ACHN (cell line): ENCODE measurements at places on chromosomes 7 and 10.

DNA sequence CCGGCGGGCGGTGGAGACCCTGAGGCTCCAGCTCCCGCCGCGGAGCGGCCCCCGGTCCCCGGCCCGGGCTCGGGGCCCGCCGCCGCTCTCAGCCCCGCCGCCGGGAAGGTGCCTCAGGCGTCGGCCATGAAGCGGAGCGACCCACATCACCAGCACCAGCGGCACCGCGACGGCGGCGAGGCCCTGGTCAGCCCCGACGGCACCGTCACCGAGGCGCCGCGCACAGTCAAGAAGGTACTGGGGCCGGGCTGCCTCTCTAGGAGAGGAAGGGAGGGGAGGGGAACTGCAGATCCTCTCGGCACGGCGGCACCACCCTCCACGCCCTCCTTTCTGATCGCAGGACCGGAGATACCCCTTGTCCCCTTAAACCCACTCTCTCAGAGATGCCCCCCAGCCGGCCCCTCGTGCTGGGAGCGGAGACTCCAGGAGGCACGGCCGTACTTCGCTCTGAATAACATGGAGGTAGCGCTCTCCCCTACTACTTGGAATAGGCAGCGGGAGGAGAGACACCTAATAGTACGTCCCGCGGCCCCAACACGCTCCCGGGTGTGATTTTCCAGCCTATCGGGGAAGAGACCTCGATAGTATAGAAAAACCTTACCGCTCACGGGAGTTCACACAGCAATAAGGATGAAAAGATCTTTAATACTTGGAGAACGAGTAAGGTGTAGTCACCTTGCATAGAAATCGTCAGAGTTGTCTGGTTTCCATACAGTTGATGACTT, 538 bp downstream of the AHCYL2 start:
- DNase-seq = peak; percentile 61

DNA sequence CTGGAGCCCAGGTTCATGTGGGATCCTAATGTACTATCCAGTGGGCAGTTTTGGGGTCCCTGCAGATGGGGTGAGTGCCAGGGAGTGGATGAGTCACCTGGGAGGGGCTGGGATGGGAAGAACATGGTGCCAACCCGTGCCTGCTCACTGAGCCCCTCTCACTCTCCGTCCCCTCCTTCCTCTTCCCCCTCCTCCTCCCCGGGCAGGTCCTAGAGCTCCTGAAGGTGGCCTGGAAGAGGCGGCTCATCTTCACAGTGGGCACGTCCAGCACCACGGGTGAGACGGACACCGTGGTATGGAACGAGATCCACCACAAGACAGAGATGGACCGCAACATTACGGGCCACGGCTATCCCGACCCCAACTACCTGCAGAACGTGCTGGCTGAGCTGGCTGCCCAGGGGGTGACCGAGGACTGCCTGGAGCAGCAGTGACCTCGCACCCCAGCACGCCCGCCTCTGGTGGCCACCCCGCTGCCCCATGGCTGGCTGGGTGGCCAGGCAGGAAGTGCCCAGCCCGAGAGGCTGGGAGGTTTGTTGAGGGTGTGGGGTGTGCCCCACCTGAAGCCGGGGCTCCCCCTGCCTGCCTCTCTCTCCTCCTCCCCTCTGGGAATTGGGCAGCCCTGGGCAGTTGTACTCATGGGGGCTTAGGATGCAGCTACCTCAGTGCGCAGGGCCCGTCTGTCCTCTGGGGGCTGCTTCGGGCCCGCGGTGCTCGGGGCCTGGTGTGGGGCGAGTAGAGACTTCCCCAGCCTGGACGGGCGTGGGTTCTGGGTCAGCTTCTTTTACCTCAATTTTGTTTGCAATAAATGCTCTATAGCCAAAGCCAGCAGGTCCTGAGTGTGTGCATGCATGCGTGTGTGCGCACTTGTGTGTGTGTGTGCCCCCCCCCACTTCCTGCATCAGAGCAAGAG, 4.9 kb upstream of the UPK3B start:
- DNase-seq = peak; percentile 1

DNA sequence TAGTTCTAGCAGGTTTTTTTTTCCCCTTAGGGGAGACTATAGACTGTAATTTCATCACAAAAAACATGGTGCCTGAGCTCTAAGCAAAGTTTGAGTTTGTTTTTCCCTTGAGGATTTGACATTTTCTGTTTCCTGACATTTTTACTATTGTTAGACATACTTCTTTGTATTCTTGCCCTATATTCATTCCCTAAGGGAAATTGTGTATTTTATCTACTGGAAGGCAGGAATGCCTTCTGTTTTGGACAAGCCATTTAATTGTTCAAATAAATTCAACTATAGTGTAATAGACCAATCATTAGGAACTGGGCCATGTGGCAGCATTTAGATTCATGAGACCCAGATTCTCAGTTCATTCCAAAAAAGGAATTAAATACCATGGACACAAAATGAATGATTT, 335.0 kb downstream of the EXOC4 start:
- DNase-seq = no peak

GRCh38 chr10:123522702-123523312, 143.3 kb upstream of the GPR26 start:
- DNase-seq = no peak

- DNase-seq = peak; percentile 54
Observed at GRCh38 chr10:129877773-129878371, 86.2 kb downstream of the EBF3 start.

DNA sequence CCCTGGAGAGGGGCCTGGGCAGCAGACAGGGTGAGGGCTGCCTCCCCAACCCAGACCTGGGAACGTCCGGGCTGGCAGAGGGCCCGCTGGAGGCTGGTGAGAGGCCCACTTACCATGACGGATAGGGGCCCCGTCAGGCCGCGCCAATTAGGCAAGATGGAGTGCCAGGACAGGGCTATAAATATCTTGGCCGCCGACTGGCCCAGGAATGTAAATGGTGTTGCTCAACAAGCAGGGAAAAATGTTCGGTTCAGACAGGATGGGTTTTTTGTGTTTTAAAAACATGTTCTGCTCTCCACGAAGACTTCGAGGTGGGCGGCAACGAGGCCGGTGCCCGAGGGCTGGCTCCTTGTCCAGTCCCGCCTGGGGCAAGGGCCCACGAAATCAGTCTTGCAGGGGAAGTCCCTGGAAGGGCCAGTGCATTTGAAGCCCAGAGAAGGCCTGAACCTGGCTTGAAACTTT, 35.8 kb upstream of the ELN start:
- no peak for DNase-seq

GRCh38 chr10:131099028-131099726, 212.3 kb downstream of the TCERG1L start:
- DNase-seq = no peak

DNA sequence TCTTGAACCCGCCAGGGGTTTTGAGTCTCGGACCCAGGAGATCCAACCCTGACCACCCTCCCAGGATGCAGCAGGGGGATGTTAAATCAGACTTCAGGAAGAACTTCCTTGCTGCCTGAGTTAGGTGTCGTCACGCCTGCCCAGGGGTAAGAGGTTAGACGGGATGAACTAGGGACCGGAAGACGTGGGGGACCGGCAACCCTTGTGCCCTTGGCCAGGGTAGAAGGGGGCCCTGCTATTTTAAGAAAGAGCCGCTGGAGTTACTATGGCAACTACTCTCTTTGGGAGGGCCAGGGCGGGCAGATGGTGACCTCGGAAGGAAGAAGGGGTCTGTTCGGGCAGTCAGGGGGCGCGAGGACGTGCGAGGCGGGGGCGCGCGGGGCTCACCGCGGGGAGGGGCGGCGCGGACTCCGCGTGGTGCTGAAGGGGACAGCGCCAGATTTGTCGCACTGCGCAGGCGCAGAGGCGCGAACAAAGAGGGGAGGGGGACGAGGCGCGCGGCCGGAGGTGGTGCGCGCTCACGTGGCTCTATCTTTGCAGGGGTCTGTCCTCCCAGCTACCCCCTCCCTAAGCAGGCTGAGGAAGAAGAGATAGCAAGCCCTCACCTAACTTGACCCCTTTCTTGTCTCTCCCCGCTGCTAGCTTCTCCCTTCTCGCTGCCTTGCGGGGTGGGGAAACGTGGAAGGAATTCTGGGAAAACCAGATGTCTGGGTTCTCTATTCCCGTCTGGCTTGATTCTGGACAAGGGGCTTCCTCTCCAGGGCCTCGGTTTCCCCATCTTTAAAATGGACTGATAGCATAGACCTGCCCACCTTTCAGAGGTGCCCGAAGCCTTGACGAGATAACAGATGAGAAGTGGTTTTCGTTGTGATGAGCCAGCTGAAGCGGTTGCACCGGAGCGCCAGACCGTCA, 940 bp upstream of the PSD start:
- peak; percentile 54 for DNase-seq

DNA sequence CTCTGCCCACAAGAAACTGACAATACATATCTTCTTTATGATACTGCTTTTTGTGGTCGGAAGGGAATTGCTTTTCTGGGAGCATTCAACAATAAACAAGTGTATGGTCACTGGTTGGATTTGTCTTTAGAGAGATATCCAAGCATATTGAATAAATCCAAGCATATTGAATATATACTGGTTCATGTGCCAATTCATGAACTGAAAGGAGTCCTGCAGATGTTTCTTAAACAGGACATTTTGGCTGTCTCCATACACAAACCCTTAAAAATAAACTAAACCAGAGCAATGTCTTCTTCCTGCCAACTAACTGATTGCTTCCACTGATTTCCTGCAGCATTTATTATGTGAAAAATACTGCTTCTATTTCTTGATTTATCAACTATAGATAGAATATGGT, 173.9 kb downstream of the FOXP2 start:
- DNase-seq = no peak

- no peak for DNase-seq
Observed at GRCh38 chr7:70068531-70068930, 470.3 kb downstream of the AUTS2 start.

GRCh38 chr10:132518572-132519381, 18.8 kb upstream of the INPP5A start:
- no peak for DNase-seq

GRCh38 chr7:1322240-1323110, 89.8 kb downstream of the UNCX start:
- DNase-seq = no peak

DNA sequence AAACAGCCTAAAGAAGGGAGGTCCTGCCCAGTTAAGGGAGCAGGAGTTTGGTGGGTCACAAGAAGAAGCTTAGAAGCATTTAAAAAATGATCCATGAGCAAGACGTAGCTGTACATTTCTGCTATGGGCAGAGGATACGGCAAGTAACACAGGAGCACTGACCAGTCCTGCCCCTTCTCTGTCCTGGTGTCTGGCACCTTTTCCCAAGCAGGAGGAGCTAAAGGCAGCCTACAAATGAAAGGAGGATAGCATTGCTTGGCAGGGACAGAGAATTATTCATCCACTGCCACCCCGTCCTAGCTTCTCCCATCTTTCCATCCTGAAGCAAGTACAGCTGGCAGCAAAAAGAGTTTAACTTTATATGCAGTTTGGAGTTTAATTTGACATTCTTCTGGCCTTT, 1077.6 kb downstream of the TYW1 start:
- DNase-seq = no peak

DNA sequence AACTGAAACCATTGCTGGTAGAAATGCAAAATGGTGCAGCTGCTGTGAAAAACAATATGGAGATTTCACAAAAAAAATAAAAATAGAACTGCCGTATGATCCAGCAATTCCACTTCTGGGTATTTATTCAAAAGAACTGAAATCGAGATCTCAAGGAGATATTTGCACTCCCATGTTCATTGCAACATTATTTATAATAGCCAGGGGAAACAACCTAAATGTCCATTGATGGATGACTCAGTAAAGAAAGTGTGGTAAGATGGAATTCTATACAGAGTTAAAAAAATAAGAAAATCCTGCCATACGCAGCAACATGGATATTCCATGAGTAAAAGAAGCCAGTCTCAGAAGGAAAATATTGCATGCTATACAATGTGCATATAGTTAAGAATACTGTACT, 290.6 kb upstream of the GHITM start:
- no peak for DNase-seq

DNA sequence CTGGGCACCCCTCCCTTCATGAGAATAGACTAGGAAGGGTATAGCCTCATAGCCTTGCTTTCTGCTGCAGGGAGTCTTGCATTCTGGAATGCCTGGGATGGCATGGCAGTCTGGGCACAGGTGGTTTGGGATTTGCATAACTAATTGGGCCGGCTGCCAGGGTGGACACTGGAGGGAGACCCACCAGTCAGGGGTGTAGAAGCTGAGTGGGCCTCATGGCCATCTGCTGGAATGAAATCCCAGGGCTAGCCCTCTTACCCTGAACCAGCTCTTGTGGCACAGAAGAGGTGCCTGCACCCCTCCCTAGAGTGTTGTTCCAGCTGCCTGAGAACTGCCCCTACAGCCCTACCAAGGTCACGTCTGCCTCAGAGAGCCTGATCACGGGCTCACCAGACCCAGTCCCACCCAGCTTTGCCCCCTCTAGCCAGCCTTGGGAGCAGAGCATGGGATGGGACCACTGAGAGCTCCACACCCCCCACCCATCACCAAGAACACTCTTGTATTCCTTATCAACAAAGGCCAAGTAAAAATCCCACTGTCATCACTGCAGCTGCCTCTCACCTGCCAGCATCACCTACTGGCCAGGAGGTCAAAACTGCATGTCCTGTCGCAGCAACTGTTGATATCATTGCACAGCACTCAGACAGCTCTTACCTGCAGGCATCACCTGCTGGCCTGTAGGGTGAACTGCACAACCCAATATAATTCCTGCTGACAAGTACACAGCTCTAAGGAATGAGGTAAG, 148.9 kb downstream of the ZEB1 start:
- peak; percentile 31 for DNase-seq

DNA sequence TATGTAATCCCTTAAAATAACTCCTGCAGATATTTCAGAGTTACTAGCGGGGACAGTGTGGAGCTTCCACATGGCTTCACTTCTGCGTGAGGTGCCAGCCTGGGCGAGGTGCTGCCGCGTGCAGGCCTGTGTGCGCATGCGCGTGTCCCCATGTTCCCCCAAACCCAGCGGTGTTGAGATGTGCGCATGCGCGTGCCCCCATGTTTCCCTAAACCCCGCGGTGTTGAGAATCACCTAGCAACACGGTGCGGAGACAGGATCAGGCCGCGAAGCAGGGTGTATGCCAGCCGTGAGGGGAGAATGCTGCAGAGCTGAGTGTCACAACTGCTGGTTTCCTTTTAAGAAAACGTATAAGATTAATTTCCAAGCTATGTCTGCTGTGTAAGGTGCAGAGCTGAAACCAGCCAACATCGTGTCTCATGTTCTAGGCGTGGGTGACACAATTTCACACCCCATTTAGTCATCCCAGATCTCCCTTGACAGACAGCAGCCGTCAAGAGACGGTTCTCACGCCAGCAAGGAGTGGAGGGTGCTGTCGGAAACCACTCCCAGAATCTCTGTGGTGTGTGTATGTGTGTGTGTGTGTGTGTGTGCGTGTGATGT, 71.9 kb upstream of the ADARB2 start:
- DNase-seq = no peak

GRCh38 chr7:7568553-7568952, 1.9 kb downstream of the MIOS start:
- DNase-seq = no peak

GRCh38 chr7:151408839-151409666, 785 bp downstream of the WDR86 start:
- DNase-seq = no peak

DNA sequence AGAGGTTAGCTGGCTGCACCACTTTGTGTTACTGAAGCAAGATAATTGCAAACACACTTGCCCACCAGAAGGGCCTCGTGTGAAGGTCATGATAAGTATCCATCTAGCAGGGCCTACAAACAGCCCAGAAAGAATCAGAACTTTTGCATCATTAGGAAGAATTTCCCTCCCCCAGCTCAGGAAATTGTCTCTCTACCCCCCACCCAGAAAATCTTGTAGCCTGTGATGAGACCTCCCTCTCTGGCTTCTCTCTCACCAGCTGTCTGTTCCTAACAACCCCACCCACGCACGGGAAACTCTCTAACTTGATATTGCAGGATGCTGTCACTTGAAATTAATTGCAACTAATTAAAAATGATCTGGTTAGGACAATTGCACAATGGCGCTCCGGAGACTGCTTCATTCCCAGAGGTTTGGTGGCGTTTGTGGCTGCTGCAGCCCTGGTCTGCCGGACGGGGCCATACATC, 34.5 kb downstream of the ZNF503 start:
- no peak for DNase-seq
